ENCODE measurements at places on chromosomes 2 and 18.

GRCh38 chr2:216504376-216504762 is 5.7 kb downstream of the RPL37A start:
- DNase-seq: no peak

GRCh38 chr2:63872571-63873328 is 31.1 kb downstream of the UGP2 start:
- DNase-seq: no peak

GRCh38 chr2:165427686-165428085 is 41.8 kb upstream of the CSRNP3 start:
- DNase-seq: no peak

DNA sequence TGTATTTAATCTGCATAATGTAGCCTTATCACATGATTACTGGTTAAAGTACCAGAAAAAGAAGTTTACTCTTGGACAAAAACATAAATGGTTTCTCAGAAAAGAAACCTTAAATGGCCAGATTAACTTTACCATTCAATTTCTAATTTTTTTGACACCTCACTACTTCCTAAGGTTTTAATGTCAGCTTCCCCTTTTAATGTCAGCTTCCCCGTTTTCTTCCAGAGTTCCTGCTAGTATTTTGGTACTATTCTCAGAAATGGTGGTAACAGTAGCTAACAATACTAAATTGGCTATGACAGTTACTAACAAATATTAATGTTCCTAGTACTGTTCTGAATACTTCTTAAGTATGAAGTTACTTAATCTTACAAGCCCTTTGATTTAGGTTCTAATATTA is 22.4 kb upstream of the SLC8A1 start:
- DNase-seq: no peak

GRCh38 chr2:182630207-182630606 is 85.8 kb upstream of the DNAJC10 start:
- no peak for DNase-seq

Data from hippocampal formation (tissue), 2 donors.